ENCODE measurements at places on chromosomes 11 and 22.
A peak's percentile ranks its signal among the peaks of the same experiment; 100 is the strongest.

DNA sequence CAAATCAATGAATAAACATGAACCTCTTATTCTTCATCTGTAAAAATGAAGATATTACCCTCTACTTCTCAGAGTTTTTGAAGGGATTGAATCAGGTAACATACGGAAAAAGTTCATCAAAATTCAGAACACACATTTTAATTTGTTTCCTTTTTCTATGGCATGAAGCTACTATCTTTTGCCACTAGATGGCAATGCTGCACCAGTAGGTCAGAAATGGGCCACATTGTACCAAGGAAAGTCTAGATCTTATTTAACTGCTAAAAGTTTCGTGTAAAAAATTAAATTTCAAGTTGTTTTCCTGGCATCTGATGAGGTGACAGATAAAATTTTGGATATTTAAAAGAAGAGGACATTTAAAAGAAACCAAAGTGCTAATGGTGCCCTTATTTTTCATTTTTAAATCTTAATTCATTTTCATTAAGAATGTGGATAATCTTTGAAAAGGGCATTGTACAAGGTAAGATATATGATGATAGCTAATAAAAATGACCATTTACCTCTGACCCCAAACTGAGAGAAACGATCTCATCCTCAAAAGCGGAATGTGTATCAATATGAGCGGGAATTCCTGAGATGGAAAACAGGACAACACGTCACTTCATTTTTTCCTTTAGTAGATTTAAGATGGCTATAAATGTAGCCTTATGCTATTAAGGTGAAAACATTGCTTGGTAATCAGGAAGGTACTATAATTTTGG, 16.1 kb downstream of the ALKBH8 start:
- peak; percentile 49 for DNase-seq

DNA sequence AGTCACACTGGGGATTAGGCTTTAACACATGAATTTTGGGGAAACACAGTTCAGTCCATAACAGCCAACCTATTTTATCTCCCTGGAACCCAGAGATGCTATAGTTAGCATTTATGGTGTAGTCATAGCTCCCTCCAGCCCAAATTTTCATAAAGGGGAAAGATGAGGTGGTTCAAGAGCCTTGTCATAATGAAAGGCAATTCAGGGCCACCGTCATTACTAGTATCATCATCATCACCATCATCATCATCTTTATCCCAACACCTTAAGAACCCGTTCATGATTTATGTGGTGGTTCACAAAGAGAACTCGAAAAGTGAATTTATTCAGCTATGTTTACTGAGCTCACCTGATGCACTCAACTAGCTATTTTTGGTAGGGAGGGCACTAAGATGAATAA, 2.4 kb upstream of the TUBA8 start:
- no peak for DNase-seq

GRCh38 chr11:58762284-58763119, 30.8 kb upstream of the GLYAT start:
- no peak for DNase-seq

DNA sequence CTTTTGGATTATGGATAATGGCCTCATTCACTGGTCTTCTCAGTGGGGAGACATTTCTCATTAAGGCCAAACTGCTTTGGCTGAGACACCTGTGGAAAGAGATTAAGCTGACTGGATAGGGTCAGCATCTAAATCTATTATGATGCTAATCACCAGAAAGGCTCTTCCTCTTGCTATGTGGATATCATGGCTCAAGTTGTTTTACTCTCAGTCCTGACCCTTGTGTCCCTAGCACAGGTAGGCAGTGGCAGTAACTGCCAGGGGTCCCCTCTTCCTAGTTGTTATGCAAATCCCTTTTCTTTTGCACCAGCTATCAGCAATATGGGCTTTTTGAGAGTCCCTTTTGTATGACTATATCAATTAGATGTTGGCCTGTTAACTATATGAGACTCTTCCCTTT, 335.7 kb upstream of the PLET1 start:
- no peak for DNase-seq

GRCh38 chr11:43555816-43556611, 124.5 kb upstream of the HSD17B12 start:
- DNase-seq = peak; percentile 58

GRCh38 chr11:33172996-33173395, 11.7 kb upstream of the CSTF3 start:
- peak; percentile 74 for DNase-seq

GRCh38 chr11:21650961-21651360, 541.9 kb upstream of the ANO5 start:
- DNase-seq = no peak

GRCh38 chr22:40665312-40665711, 14.0 kb upstream of the MCHR1 start:
- peak; percentile 73 for DNase-seq

- DNase-seq = peak; percentile 38
These were observed 46.2 kb downstream of the ATXN10 start for GRCh38 chr22:45717789-45718188.

DNA sequence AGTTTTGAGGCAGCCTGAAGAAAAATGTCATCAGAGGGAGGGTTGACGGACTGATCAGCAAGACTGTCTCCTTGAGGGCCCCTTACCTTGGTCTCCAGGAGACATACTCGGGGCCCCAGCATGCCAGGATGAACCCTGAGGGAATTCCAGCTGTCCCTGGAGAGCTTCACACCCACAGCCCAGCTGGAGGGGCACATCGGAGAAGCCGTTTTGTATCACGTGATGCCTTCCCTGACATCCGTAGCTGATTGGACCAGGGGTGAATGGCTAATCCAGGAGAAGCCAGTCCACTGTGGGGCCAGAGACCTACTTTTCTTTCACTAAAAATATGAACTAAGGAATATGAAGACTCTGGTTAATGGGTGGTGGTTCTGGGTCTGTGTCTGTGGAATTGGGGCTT, 86.0 kb upstream of the TP53I11 start:
- DNase-seq = no peak

DNA sequence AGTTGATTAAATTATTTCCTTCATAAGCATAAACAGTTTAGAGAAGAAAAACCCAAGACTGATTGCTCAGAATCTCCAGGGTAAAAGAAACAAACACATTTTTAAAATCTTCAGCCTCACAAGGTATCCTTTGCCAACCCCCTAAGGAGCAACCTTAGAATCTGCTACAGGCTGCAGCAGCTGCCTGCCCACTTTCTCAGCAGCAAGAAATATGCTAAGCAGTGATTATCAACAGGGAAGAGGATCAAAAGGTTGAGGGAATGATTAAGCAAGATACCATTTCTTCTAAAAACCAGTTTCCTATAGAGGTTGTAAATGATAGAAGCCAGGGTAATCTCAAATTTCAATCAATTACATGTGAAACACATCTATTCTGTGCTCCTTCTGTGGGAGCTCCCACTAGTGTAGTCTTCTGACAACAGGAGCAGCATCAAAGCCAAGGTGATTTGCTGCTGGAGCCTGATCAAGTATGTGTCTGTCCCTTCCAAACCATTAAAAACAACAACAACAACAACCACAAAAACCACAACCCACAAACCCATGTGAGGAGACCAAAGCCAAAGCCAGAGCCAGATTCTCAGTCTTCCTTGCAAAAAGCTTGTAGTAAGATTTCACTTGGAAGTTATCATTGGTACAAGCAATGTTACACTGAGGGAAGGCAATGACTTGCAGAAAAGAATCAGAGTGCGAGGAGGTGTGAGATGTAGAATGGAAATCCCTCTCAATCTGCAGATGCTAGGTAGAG, 761.2 kb downstream of the DLG2 start:
- DNase-seq = no peak

DNA sequence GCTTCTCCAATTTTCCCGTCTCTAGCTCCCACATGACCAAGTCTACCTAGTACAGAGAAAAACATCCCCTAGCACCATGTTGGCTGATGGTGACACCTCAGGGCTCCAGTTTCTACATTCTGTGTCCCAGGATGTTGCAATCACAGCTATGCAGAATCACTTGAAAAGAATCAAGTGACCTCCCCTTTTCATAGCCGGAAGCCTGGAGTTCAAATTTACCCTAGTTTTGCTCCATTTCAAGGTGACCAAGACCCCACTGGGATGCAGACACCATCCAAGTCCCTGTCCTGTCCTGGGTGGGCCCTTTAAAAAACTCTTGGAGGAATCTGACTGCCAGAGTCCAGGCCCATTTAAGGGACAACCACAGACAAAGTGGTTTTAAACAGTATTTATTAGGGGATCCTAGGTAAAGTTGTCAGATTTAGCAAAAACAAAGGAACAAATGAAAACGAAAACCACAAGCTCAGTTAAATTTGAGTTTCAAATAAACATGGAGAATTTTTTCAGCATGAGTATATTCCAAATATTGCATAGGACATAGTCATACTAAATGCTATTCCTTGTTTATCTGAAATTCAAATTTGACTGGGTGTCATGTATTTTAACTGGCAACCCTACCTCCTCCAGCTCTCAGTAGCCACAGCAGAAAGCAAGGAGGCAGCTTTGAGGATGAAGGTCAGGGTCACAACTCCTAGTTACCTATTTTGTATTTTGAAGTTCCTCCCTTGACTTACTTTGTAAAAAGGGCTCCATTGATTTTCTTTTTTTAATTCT, 52.4 kb downstream of the MIAT start:
- peak; percentile 72 for DNase-seq

DNA sequence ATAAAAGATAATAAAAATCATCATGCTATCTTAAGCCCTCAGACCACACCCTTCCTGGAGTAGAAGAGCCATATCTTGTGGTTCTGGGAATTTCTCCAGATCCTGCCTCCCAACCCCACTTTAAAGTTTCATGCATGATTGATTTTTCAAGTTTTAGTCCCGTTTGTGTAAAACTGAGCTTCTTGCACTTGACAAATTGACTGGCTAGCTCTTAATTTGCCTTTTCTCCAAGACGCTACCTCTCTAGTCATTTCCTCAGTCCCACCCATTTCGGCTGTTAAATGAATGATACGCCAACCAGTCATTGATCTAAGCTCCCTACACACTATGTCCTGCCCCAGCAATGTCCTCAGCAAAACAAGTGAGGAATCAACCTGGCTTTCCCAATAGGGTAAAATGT, 71.8 kb upstream of the TEAD1 start:
- no peak for DNase-seq

- DNase-seq = no peak
These were observed 9.1 kb downstream of the SNX19 start for GRCh38 chr11:130907229-130907628.

GRCh38 chr11:69204246-69204940, 48.7 kb downstream of the SMIM38 start:
- no peak for DNase-seq

GRCh38 chr11:73236854-73237253, 18.8 kb downstream of the P2RY2 start:
- DNase-seq = peak; percentile 57

- DNase-seq = peak; percentile 96
These were observed 3.8 kb downstream of the SMTN start for GRCh38 chr22:31084811-31085492.

- DNase-seq = no peak
These were observed 44.5 kb upstream of the CHRM4 start for GRCh38 chr11:46436113-46436512.

DNA sequence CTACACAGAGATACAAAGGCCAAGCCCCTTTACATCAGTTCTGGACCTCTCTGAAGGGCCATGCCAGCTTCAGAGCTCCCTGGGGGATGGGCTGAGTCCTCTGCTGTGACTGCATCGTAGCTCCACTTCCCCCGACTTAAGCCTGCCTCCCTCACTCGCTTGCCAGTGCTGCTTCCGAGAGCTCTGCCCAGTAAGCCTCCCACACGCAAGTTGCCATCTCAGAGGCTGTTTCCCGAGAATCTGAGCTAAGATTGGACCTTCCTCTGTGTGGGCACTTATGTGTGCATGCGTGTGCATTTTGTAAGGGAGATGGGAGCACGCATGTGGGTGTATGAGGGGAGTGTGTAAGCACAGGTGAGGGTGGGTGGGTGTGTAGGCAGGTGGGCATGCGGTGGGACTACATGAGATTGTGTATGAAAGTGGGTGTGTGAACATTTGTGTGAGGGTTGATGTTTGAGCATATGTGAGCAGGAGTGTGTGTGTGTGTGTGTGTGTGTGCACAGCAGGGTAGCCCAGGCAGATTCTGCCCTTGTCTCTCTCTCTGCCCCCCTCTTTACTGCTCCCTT, 163.0 kb upstream of the SYT13 start:
- no peak for DNase-seq

GRCh38 chr11:72773696-72774095, 20.2 kb downstream of the STARD10 start:
- DNase-seq = no peak

DNA sequence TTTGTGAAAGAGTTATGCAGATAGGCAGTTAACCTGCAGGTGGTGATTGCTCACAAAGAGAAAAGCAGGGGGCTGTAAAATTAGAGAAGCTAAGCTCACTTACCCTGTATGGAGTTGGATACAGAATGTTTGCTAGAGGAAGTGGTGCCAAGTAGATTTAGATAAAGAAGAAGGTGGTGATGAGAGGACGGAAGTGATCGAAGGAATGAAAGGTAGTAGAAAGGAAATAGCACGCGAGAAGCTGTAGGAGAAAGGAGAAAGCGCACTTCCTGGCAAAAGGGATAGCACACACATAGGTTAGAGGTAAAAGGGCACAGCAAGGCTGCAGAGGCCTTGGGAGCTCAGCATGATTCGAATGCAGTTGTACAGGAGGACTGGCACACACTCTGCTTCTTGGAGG, 87.3 kb upstream of the CTSC start:
- no peak for DNase-seq

DNA sequence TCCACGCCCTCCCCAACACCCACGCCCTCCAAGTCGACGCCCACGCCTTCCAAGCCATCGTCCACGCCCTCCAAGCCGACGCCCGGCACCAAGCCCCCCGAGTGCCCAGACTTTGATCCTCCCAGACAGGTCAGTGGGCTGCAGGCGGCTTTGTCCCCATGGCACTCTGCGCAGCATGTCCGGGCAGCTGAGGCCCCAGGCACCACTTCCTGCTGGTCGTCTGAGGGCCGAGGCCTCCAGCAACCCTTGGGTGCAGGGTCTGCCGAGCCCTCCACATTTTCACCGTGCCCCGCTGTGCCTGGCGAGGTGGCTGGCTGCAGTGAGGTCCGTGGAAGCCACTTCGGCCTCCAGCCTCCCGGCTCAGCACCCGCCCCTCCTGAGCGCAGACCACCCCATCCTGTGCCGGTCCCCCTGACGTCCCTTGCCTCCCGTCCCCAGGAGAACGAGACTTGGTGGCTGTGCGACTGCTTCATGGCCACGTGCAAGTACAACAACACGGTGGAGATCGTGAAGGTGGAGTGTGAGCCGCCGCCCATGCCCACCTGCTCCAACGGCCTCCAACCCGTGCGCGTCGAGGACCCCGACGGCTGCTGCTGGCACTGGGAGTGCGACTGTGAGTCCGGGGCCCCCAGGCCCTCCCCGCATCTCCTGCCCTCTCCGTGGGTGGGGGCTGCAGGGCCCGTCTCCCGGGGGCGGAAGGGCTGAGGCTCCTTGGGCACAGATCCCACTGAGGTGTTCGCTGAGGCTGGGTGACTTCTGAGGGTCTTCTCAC, 26.8 kb downstream of the MUC2 start:
- DNase-seq = no peak

DNA sequence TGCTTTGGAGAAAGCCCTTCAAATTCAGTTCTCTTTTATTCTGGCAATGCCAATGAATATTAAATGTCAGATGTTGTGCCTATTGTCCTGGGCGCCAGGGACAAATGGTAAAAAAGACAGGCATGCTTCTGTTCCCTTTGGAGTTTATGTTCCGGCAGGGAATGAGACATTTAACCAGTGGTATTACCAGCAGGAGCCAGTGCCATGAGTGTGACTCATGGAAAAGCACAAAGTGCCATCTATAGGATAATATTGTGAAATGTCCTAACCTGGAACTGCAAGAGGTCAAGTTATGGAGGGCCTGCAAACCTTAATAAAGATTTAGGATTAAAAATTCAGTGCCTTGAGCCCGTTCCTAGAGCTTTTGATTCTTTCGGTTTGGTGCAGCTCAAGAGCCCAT, 39.5 kb downstream of the REXO2 start:
- DNase-seq = no peak

Data from AG20443 (cell line).